ENCODE measurements at places on chromosomes 11 and 22.

- no peak for DNase-seq
These were observed 70.2 kb downstream of the DDX10 start for GRCh38 chr11:108734956-108735559.

- DNase-seq = no peak
These were observed at the start of gene OR8I2 for GRCh38 chr11:56093008-56093407. OR8I2 (plus strand) TSS chr11:56093308; CDS start chr11:56093308, 0 bp downstream.

- no peak for DNase-seq
These were observed 40.0 kb upstream of the PHOX2A start for GRCh38 chr11:72283947-72284346.

DNA sequence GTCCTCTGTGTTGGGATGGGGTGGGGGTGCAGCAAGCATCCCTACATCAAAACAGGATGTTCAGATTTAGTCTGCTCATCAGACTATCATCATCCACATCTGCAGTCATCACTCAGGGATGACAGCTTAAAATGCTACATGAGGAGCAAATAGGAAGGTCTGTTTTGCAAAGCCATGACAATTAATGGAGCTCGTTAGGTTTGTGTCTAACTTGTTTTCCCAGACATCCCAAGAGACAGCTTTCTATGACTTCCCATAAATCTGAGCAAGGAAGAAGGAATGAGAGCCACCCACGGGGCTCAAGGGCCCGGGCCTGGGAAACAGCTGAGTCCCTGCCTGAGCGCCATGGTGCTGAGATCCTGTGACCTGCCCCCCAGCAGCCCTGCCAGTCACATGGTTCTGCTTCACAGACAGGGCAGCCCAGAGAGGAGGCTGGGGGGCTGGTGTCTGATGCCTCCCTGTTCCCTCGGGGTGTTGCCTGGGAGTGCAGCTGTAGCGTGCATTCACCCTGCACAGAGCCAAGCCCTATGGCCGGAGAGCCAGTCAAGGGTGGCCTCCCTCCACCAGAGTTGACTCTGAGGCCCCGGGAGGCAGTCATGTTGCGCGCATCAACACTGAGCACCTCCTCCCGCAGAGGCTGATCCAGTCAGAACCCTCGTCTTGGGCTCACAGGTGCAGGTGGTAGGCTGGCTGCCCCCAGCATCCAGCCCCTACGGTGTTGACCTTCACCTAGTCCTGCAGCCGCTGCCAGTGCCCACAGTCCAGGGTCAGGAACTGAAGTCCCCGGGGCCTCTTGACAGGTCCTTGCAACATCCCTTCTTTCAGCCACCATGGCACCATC is 12.1 kb downstream of the DERL3 start:
- DNase-seq = no peak

DNA sequence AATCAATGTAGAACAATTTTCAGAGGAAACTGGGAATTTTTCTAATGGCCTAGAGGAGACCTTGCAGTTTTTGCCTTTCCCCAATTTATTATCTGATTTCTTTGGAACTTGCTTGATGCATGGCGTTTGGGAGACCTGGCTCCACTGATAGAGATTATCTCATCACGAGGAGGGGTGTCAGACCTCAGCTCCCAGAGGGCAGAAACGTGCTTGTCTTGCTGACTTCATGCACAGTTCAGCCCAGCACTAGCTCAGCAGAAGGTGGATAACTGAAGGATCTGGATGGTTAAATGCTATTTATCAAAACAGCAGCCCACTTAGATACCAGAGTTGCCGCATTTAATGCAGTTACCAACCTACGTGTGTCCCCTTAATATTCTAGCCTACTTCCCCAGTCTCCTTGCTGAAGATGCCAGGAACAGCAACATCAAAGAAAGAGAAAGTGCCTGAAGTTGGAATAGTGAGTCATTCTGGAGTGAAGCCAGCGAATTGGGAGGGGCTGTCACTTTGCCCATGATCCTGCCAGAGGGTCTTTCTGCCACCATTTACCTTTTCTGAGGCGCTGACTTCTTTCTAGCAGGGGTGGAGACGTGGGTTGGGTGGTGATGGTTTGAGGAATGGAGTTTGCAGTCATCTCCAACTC is 133.5 kb upstream of the CADM1 start:
- no peak for DNase-seq

GRCh38 chr11:1642288-1643145 is 12.9 kb downstream of the KRTAP5-5 start:
- no peak for DNase-seq

- DNase-seq = no peak
These were observed 81.3 kb downstream of the CTNND1 start for GRCh38 chr11:57842873-57843272.

GRCh38 chr11:79400206-79400605 is 40.6 kb downstream of the TENM4 start:
- DNase-seq = no peak

DNA sequence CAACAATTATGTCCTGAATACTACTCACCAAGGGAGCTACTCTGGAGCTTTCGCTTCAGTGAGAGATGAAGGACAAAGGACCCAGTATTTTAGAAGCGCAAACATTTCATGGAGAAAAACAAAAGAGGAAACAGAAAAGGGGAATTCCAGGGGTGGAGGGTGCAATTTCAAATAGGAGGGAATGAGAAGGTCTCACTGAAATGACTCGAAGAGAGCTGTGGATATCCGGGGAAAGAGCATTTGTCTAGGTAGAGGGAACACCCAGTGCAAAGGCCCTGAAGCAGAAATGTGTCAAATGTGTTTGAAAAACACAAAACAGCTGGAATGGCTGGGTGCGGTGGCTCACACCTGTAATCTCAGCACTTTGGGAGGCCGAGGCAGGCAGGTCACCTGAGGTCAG is 2.4 kb downstream of the RPS19BP1 start:
- DNase-seq = no peak

DNA sequence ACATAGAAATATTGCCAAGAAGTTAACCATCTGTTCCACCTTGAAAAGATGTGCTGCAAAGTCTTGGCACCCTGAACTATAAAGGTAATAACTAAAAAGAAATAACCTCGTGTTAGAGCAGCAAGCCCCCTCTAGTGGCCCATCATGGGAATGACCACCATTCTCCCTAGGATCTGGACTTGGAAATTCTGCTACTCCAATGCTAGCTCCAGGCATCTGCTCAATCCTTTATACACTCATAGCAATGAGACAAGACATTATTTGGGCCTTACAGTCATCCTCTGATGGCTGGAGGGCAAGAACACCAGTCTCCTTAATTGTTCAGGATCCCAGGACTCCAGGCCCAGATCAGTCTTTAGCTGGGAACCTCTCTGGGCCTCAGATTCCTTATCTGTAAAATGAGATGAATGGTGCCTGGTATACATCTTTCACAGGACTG is 76.0 kb downstream of the CWC15 start:
- no peak for DNase-seq

- DNase-seq = no peak
These were observed 667.0 kb downstream of the NTM start for GRCh38 chr11:132037467-132037862.

DNA sequence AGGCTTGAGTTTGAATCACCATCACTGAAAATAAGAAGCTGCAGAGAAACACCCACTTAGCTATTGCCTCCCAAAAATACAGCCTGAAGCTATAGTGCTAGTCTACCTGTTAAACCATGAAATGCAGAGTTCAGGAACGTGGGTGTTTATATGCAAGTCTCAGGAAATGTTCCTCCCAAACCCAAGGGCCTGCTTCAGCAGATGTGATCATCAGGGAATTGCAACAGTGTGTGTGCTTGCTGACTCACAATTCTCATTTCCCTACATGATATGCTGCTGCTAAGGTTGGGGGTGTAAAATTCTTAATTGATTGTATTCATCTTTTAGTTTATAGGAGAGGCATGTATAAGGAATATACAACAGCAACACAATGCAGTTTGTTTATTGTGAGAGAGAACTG is 49.6 kb downstream of the NUP98 start:
- no peak for DNase-seq

DNA sequence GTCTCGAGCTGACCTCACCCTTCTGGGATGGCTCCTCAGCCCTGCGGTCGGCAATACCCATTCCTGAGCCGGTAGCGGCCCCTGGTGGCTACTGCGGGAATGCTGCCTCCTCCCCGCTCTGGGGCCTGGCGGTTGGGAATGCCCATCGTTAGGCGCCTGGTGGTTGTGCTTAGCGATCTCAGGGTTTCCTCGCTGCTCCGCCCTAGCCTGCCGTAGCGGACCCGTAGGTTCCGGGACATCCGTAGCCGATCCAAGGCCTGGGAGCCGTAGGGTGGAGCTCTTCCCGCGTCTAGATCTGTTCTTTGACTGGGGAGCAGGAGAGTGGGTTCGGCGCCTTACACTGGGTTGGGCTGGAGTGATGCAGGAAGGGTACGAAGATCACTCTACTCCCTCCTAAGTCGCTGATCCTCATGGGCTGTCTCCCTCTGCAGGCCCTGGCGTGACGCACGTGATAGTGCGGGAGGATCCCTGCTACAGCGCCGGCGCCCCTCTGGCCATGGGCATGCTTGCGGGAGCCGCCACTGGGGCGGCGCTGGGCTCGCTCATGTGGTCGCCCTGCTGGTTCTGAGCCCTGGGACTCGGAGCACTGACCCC is 14.8 kb downstream of the PLEKHB1 start:
- peak; percentile 90 for DNase-seq

- DNase-seq = no peak
These were observed at the start of gene PLAAT5 for GRCh38 chr11:63490551-63491239. PLAAT5 (minus strand) TSS chr11:63491167; CDS start chr11:63491034, 133 bp downstream.

DNA sequence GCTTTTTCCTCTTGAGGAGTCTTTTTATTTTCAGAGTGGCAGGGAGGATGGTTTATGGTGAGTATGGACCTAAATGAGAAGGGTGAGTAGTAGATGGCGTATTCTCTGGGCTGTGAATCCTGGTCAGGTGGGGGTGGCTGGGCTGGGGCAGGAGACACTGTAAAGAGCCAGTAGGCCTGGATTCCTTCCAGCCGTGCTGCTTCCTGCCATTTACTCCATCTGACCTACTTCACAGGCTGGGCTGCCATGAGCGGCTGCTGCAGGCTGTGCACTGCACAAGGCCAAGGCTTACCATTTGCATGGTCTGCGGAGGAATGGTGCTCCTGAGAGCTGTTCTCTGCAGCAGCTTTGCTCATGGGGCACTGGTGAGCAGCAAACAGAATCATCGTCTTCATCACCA is 297.6 kb downstream of the KIRREL3 start:
- no peak for DNase-seq

GRCh38 chr11:47716692-47717091 is 1.5 kb upstream of the AGBL2 start:
- DNase-seq = no peak

- no peak for DNase-seq
These were observed 104.2 kb upstream of the SORL1-AS1 start for GRCh38 chr11:121556937-121557336.

GRCh38 chr11:23311986-23312940 is 452.0 kb upstream of the CCDC179 start:
- no peak for DNase-seq

- no peak for DNase-seq
These were observed 1401.0 kb downstream of the BRD1 start for GRCh38 chr22:48426466-48427380.

Data from tibial artery (tissue), 4 donors.